ENCODE measurements at places on chromosomes 6 and 20. TPM values are rescaled to one million over a fixed set of nuclear protein-coding genes. Genes with fewer than 3 reads are reported as not detected.

DNA sequence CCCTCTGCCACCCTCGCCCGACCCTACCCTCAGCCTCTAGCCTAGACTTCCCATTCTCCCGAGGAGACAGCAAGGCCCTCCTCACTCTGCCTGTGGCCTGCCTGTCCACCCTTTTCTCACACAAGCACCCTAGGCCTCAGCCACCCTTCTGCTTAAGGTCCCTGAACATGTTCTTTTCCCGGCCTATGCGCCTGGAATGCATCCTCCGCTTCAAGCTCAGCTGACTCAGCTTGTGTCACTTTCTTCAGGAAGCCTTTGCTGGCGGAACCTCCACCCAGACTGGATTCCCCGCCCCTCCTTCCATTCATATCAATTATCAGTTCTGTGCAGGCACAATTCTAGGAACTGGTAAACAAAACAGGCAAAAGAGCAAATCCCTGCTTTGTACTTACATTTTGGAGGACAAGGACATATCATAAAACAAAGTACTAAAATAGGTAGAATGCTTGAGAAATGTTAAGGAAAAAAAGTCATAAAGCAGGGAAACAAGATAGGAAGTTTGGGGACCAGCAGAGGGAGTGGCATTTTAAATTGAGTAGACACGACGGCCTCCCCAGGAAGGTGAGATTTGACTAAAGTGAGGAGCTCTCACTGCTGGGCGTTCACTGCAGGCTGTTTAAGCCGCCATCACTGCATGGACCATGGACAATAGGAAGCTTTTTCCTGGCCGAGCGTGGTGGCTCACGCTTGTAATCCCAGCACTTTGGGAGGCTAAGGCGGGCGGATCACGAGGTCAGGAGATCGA is 17.9 kb upstream of the SNHG17 start:
- H3K27me3 ChIP-seq = 0 out of 2 replicates have a peak, but pooled peaks cover 5% of the 10 kb centered on the region
- no peak overlapping the region for H3K27ac ChIP-seq

GRCh38 chr20:50303573-50304500 is 113.2 kb downstream of the CEBPB start:
- no peaks in the 10 kb centered on the region for H3K27me3 ChIP-seq
- no peak overlapping the region for H3K27ac ChIP-seq
- peak; percentile 79 for DNase-seq
- no peaks in the 10 kb centered on the region for H3K36me3 ChIP-seq

GRCh38 chr20:20518263-20518662 is 150.4 kb downstream of the INSM1 start:
- no peaks in the 10 kb centered on the region for H3K36me3 ChIP-seq
- DNase-seq = no peak
- H3K4me1 ChIP-seq = no peaks in the 10 kb centered on the region
- no peaks in the 10 kb centered on the region for H3K27me3 ChIP-seq

DNA sequence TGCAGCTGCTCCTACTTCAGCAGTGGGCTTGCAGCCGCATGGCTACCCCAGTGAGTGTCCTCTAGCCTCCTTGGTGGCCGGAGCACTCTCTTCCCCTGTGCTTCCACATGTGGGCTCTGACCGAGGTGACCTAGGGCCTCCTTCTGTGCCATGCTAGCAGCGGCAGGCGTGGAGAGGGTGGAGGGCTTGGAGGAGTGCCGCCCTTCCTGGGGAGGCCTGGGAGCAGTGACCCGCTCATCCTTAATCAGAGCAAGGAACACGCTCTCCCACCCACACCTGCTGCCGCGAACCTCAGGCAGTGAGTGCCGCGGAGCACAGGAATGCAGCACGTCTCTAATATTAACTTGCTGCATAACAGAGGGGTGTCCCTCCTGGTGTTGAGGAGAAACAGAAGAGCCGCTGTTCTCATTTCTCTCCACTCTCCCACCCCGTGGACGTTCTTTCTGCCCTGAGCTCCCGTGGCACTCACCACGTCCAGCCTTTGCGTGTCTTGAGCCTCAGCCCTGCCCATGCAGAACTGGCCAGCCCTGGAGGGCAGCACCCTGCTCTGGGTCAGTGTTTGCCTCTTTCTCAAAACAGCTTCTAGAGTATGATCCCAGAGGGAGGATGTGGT is 31.9 kb downstream of the DUSP22 start:
- no peaks in the 10 kb centered on the region for H3K27me3 ChIP-seq
- H3K36me3 ChIP-seq = no peaks in the 10 kb centered on the region
- DNase-seq = no peak
- no peak overlapping the region for H3K4me3 ChIP-seq
- no peaks in the 10 kb centered on the region for H3K4me1 ChIP-seq

DNA sequence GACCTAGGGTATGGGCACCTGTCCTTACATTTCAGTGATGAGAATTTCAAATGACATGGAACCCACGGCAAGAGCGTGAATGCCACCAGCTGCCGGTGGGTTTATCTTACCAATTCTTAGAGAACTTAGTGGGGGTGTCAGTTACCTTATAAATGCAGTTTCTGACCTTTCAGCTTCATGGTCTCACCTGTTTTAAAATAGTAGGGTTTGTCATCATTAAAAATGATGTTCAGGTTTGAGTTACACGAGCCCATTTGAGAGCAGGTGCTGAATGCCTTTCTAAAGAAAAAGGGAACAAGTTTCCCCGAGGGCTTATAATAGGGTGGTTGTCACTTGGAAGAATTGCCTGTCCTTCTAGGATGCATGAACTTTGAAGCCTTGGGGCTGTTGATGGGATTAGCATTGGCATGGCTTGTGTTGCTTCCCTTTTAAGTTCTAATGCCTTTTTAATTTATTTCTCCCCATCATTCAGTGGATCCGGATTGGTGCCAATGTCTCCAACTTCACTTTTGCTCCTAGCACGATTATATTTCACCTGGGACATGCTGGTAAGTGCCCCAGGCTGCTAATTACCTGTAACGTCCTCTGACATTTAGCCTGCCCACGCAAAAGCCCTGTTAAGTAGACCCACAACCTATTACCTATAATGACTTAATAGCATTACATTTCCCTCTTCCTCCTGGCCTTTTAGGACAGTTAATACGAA is 27.9 kb downstream of the GHRH start:
- peak overlapping the region; percentile 70 for H3K27ac ChIP-seq
- peaks cover 49% of the 10 kb centered on the region for H3K4me1 ChIP-seq
- H3K27me3 ChIP-seq = no peaks in the 10 kb centered on the region
- H3K36me3 ChIP-seq = peaks cover 84% of the 10 kb centered on the region

- no peak for DNase-seq
- no peak overlapping the region for H3K4me3 ChIP-seq
- no peaks in the 10 kb centered on the region for H3K36me3 ChIP-seq
- no peaks in the 10 kb centered on the region for H3K4me1 ChIP-seq
Observed at GRCh38 chr20:5482791-5483190, 166.0 kb upstream of the PROKR2 start.

DNA sequence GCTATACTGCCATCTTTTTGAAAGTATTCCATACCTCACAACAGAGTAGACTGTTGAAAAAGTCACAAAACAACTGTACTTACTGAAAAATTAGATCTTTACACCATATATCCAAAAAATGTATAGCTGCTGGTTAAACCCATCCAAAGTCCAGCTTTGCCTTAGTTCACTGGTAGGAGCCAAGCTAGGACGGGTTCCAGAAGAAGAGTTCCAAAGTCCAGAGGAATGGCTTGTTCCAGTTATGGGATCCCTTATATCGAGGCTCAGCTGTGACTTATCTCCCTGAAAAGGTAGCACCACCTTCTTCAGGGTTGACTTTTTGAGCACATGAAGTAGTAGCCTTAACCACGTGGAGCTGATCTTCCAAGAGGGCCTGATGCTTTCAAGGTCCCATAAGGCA is 236.3 kb upstream of the FLRT3 start:
- no peak overlapping the region for H3K4me3 ChIP-seq
- no peak for DNase-seq
- no peaks in the 10 kb centered on the region for H3K36me3 ChIP-seq
- no peak overlapping the region for H3K27ac ChIP-seq

DNA sequence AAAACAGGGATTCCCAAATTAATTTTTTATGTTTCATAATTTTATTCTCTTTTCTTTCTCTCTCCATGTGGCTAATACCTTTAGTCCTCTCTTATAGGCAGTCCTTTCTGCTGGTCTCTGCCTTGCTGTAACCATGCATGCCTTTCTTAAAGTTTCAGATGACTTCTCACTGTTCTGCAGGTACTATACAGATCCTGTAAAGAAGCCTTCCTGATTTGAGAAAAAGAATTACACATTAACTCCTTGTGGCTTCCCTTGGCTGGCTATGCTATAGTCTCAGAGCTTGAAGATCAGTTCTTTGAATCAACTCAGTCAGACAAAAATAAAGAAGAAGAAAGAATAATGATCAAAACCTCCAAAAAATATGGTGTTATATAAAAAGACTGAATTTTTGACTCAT is 7.3 kb upstream of the GPR63 start:
- no peak overlapping the region for H3K4me3 ChIP-seq
- no peaks in the 10 kb centered on the region for H3K27me3 ChIP-seq
- no peak for DNase-seq
- H3K4me1 ChIP-seq = no peaks in the 10 kb centered on the region
- H3K36me3 ChIP-seq = no peaks in the 10 kb centered on the region

GRCh38 chr20:38878866-38879265 is 47.4 kb upstream of the FAM83D start:
- peaks cover 25% of the 10 kb centered on the region for H3K4me1 ChIP-seq
- DNase-seq = peak; percentile 59
- no peak overlapping the region for H3K4me3 ChIP-seq
- H3K27ac ChIP-seq = no peak overlapping the region
- H3K27me3 ChIP-seq = no peaks in the 10 kb centered on the region

- peak overlapping the region; percentile 67 for H3K27ac ChIP-seq
- H3K27me3 ChIP-seq = no peaks in the 10 kb centered on the region
- H3K36me3 ChIP-seq = no peaks in the 10 kb centered on the region
- no peak overlapping the region for H3K4me3 ChIP-seq
- H3K4me1 ChIP-seq = peaks cover 17% of the 10 kb centered on the region
Observed at GRCh38 chr6:135922746-135923145, 71.2 kb downstream of the PDE7B start.

- no peak overlapping the region for H3K27ac ChIP-seq
- DNase-seq = no peak
- no peaks in the 10 kb centered on the region for H3K27me3 ChIP-seq
- H3K4me3 ChIP-seq = no peak overlapping the region
- no peaks in the 10 kb centered on the region for H3K4me1 ChIP-seq
Observed at GRCh38 chr6:124719913-124720312, 242.3 kb upstream of the RNF217 start.

DNA sequence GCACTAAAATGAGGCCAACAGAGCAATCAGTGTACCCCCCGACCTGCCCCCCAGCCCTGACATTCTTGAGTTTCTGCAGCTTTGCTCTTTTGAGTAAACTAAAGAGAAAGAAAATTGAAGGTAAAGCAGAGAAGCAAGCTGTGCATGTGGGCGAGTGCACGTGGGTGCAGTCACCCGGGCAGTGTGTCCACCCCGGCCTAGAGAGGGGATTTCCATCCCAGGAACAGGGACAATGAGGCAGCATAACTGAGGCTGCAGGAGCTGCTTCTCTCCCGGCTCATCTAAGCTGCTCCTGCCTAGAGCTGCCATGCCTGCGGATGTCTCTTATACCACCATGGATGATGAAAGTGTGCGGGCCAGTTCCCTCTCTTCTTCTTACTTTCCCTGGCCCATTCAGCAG is 16.8 kb downstream of the CASS4 start:
- no peaks in the 10 kb centered on the region for H3K36me3 ChIP-seq
- peaks cover 29% of the 10 kb centered on the region for H3K4me1 ChIP-seq
- no peaks in the 10 kb centered on the region for H3K27me3 ChIP-seq
- H3K4me3 ChIP-seq = no peak overlapping the region
- no peak overlapping the region for H3K27ac ChIP-seq

The COL11A2 gene
- total RNA-seq = 4.0 TPM

The C20orf141 gene
- total RNA-seq = not detected

The GTF3C6 gene
- total RNA-seq = 120 TPM

The VGLL2 gene
- total RNA-seq = 5.7 TPM

The LRFN2 gene
- not detected for total RNA-seq

The POU3F2 gene
- 0.25 TPM for total RNA-seq

The SCP2D1 gene
- total RNA-seq = not detected

Data from SJCRH30 (cell line).